Suppressor macrophage (primary cell): ENCODE measurements at places on chromosomes 3 and 15.

DNA sequence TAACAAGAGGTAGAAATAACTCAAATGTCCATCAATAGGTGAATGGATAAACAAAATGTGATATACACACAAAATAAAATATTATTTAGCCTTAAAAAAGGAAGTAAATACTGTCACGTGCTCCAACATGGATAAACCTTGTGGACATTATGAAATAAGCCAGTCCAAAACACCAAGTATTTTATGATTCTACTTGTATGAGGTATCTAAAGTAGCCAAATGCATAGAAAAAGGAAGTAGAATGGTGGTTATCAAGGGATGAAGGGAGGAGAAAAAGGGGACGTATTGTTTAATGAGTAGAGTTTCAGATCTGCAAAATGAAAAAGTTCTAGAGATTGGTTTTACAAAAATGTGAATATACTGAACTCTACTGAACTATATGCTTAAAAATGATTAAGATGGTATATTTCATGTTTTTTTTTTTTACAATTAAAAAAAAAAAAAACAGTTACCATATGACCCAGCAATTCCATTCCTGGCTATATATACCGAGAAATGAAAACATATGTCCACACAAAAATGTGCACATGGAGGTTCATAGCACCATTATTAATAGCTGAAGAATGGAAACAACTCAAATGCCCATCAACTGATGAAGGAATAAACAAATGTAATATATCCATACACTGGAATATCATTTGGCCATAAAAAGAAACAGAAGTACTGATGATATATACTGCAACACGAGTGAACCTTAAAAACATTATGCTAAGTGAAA is 29.1 kb upstream of the MAP6D1 start:
- DNase-seq = peak; percentile 39

DNA sequence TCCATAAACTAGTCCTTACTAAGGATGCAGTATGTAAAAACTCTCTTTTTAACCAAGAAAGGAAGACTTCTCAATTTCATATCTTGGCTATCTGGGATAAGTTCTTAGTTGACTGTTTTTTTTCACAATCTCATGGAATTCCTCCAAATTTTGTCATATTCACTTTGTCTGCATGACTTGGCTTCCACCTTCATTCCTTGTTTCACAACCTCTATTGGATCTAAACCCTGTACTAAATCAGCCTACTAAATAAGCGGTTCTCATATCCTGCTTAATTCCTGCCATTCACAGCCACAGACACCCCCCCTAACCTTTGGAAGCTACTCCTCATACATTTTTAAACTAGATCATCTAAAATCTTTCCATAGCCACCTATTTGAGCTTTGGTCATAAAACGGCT is 370.6 kb upstream of the NAALADL2 start:
- no peak for DNase-seq

DNA sequence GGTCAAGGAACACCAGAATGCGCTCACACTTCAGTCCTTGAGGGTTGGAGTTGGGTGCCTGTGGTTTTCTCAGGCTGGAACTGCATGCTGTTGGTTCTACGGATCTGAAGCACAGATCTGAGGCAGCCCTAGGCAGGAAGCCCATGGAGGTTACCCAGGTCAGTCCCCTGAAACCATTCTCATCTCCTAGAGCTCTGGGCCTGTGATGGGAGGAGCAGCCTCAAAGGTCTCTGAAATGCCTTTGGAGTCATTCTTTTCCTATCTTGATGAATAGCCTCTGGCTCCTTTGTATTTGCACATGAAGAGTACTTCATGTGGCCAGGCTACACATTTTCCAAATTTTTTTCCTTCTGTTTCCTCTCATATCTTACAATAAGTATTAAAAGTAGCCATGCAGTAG is 179.3 kb upstream of the UBE2E1 start:
- no peak for DNase-seq

DNA sequence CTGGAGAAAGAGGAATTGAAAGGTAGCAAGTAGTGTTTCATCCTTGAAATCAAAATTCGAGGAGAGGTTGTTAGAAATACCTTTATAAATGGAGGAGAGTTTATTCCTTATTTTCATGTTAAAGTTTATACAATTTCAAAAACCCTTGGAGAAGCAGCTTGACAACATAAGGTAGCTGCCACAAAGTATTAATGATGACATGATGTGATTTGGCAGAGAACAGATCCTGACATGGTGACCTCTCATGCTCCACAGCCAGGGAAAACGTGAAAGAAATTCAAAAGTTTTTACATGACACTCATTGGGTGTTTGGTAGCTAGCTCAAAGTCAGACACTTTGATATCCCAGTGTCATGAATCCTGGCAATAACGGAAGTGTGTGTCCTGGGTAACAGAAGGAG is 320.8 kb downstream of the GBE1 start:
- DNase-seq = no peak

DNA sequence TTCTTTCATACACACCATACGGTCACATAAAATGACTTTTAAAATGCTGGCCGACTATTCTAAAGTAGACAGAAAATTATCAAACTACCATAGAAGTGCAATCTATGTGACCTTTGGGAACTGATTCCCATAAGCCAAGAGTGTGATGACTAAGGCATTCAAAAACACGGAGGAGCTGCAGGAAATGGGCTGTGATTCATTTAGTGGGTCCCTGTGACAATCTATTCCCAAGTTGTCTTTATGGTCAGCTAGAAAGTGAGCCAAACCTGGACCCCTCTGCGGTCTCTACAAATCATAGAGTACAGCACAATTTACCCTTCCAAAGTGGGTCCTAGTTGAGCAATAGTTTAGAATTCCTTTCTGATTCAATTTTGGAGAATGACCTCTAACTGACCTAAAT is 251.5 kb upstream of the CBLB start:
- peak; percentile 15 for DNase-seq

DNA sequence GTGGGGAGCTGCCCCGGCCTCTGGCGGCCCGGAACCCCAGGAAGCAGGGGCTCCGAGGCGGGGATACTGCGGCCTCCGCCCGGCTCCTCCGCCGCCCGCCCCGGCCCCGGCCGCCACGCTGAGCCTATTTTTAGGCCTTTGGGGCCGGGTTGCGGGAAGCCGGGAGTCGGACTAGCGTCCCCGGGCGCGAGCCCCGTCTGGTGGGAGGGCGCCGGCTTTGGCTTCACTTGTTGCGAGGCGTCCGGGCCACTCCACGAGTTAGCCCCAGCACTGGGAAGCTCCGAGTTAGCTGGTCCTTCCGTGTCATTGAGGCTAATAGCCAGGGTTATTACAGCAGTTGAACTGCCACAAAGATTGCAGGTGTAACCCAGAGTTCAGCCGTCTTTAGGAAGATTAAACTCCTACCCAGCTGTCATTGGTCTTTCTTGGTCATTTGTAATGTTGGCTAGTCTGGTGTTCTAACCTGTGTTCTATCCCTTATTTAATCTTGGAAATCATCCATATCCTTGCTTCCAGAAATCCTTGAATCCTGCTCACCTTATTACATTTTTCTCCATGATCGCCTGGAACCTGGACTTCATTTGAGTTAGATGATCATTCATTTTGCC is 791 bp downstream of the GYG1 start:
- peak; percentile 64 for DNase-seq

- no peak for DNase-seq
These were observed 6.7 kb downstream of the ISLR start for GRCh38 chr15:74179983-74180880.

- DNase-seq = peak; percentile 46
These were observed 22.0 kb upstream of the DOCK3 start for GRCh38 chr3:50652709-50653108.

- DNase-seq = no peak
These were observed 93.8 kb upstream of the TGFBR2 start for GRCh38 chr3:30512576-30512975.
